ENCODE measurements at places on chromosomes 11 and 22.

DNA sequence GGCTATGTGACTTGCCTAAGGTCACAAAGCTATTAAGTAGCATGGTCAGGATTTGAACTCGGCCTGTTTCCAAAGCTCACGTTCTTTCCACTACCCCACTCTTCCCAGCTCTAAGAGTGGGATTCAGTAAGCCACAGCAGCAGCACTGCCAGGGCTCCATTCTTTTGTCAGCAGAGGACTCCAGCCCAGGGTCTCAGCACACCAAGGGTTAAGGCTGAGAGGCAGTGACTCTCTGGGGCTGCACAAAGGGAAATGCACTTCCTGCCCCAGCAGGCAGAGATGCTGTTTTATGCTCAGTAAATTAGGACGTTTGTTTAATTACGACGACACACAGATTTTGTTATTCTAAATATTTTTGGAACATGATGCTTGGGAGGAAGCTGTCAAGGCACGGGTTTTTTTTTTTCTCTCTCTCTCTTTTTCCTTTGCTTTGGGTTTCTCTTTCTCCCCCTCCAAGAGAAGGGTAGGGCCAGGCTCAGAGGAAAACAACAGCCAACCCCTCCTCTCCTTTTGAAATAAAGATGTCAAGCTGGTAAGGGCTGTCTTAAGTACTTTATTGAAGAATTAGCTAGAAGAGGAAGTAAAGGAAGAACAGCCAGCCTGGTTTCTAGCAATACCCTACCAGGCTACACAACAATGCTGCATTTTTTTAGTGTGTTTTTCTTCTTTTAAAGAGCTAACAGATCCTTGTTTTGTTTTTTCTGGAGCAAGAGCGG, 2.8 kb downstream of the MYH9 start:
- peak; percentile 87 for DNase-seq

DNA sequence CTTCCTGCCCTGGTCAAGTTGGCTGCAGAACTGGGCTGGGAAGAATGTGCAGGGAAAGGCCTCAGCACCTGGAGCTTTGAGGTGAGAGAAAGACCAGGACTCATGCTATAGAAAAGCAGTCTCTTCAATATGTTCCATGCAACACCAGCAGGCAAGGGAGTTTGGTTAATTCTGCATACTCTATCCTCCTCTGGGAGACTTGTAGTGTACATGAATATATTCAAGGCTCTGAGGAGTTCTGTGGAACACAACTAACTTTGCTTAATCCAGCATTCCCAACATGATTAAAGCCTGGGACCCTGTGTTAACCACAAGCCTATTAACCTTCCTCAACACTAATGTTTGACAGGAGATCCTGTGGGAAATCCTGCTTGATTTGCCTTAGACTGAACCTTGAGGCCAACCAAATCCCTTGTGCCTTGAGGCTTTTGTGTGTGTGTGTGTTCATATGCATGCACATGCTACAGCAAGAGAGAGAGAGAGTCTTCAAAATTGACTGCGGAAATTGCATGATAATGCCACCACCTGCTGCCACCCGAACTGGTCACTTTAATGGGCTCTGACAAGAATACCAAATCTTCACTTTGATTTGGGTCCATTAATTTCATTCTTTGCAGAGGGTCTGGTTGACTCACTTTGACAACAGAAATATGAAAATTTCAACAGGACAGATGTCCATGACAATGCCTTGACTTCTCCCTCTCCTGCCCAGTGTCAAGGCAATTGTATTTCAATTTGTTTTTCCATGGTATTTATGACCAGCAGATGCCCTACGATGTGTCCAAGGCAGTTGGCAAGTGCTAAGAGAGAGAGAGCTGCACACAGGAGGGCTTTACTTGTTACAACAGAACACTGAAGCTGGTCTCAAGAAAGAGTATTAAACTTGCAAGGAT, 238.2 kb upstream of the ZBED5 start:
- DNase-seq: no peak

GRCh38 chr11:74322667-74323066, 11.2 kb upstream of the P4HA3 start:
- DNase-seq: peak; percentile 84

DNA sequence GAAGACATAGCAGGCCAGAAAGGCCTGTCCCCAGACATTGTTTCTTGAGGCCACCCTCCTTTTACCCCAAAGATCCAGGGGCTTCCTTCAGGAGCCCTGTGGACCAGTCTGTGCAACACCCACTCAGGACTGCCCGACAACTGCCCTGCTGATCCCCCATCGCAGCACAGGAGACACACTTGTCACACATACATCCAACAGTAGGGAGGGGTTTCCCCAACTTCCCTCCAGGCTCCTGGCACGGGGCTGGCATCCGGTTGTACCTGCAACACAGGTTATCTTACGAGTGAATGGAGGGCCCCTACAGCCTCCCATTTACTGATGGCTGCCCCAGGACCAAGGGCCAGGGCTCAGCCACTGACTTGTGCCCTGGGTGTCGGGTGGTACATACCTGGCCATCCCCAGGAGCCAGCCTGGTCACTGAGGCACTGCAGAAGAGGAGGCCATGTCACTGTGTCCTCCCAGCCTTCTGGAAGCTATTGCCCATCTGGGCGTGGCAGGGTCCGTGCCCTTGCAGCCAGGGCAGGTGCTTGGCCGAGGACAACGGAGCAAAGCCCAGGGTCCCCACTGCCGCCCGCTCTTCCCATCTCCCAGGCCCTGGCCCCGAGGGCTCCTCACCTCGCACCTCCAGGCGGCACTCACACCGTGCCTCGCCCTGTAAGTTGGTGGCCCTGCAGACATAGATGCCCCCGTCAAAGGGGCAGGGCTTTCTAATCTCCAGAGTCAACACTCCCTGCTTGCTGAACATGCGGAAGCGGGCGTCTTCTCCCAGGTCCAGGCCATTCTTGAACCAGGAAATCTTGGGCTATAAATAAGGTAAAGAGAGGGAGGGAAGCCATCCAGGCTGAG, 20.8 kb downstream of the MYBPC3 start:
- peak; percentile 66 for DNase-seq

- peak; percentile 26 for DNase-seq
Observed at GRCh38 chr11:34029176-34029575, 22.4 kb upstream of the CAPRIN1 start.

- no peak for DNase-seq
Observed at GRCh38 chr11:86787656-86788055, 12.7 kb upstream of the PRSS23 start.

DNA sequence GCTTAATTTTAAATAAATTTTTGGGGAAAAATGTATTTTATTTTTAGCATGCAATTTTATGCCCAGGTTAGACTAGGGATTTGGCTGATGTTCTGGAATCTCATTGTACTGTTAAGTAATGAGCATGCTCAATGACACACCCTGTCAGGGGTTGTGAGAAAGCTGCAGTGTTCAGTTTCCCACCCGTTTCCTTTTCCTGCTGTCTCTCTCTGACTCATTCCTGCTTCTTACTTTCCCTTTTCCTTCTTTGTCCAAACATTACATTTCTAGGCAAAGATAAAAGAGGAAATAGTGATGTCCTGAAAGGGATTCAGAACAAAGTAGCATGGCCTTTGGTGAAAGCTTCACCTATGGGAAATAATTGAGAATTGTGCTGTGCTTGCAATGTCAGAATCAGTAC, 22.7 kb downstream of the OOSP3 start:
- DNase-seq: no peak

DNA sequence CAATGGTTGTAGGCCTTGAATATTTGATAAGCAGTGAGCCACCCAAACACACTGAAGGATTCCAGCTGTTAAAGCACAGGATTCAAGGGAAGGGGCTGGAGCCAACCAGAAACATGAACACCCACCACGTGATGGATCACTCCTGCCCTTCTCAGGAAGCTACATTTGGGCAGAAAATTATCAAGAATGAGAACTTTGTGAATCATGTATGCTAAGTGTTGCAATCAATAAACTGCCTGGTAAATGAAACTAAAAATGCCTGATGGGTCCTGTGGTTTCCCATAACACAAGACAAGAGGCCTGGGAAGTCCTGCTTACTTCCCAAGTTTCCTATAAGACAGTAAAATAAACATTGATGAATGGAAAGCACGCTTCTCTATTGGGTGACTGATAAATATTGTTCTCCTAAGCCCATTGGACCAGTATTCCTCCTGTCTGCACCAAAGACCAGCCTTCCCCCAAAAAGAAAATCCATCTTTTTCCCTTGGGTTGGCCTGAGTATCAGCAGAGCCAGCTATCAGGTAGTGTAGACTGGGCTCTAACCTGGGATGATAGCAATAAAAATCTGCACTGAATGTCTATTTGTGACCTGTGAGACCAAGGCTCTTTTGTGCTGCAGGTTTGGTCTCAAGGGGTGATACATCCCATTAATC, 98.4 kb downstream of the CCDC83 start:
- DNase-seq: no peak

Data from osteoblast (primary cell).